ENCODE measurements at places on chromosomes 6 and 20. TPM values are rescaled to one million over a fixed set of nuclear protein-coding genes. Genes with fewer than 3 reads are reported as not detected.

Gene MAS1
- not detected for total RNA-seq

Gene PKIB
- total RNA-seq, result 1.1 TPM

Gene FAXC
- not detected for total RNA-seq

Gene XKR7
- 0.02 TPM for total RNA-seq

Gene KIAA0408
- total RNA-seq, result 31.5 TPM

Gene FAM209B
- total RNA-seq, result 0.66 TPM

Gene FAM184A
- total RNA-seq, result 0.47 TPM

Gene SLC35D3
- not detected for total RNA-seq

Gene ZSCAN12
- 2.2 TPM for total RNA-seq

Gene FAM162B
- 1.8 TPM for total RNA-seq

All from psoas muscle (tissue), 8 donors.